SJSA1 (cell line): ENCODE measurements at places on chromosomes 2 and 18. TPM values are rescaled to one million over a fixed set of nuclear protein-coding genes. Genes with fewer than 3 reads are reported as not detected.
A peak's percentile ranks its signal among the peaks of the same experiment; 100 is the strongest.

GRCh38 chr2:30764021-30764800 lies 43.0 kb downstream of the CAPN13 start:
- DNase-seq: no peak

DNA sequence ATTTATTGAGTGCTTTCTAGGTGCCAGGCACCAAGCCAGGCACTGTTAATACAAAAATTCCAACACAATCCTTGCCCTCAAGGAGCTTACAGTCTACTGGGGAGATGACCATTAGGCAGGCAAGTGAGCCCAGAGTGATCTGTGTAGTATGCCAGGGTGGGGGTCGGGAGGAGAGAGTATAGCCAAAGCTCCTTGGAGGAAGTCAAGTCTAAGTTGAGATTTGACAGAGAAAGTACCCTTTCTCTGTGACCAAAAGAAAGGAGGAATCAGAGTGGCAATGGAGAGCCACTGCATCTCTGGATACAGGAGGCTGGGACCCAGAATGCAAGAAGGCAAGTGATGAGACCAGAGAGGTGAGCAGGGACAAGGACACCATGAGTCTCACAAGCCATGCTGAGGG lies 7.5 kb downstream of the ANKRD53 start:
- peak; percentile 26 for DNase-seq

GRCh38 chr18:28032177-28032576 lies 144.8 kb downstream of the CDH2 start:
- no peak for DNase-seq

- no peak for DNase-seq
Measured at GRCh38 chr2:170647741-170648436, 67.2 kb upstream of the SP5 start.

- no peak for DNase-seq
Measured at GRCh38 chr18:43757273-43757672, 480.0 kb upstream of the SYT4 start.

DNA sequence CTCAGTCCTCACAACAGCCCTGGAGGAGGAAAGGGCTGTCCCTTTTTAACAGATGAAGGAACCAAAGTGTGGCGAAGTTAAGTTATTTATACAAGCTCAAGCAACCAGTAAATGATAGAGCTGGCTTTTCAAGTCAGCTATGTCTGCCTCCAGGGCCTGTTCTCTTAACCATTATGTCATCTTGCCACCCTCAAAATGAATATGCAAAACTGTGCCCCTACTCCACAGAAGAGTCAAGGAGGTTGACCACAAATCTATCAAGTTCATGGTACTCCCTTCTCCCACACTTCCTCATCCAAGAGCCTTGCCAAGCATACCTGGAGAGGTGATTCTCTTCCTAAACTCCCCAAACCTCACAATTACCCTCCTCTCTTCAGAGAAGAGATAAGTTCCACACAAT lies 37.3 kb upstream of the CREB1 start:
- DNase-seq: no peak

DNA sequence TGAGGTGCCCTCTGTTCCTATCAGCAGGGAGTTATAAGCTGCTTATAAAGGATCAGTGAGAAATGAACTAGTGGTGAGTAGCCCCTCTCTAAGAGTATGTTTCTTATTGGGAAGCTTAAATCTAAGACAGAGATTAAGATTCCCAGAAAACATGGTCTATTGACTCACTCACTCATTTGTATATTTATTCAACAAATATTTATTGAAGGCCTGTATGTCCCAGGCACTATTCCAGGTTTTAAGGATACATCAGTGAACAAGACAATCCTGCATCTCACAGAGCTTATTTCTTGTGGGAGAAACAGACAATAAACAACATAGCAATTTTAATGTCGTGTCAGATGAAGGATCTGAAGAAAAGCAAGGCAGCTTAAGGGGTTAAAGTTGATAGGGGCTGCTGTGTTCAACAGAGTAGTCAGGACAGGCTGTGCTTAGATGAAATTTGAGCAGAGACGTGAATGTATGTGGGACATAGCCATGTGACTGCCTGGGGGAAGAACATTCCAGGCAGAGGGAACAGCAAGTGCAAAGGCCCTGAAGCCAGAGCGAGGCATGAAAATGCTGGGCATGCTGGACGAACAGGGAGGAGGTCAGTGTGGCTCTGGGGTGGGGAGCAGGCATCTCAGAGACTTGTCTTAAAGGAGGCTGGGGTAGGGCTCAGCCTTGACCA lies 14.8 kb upstream of the PSD4 start:
- no peak for DNase-seq

DNA sequence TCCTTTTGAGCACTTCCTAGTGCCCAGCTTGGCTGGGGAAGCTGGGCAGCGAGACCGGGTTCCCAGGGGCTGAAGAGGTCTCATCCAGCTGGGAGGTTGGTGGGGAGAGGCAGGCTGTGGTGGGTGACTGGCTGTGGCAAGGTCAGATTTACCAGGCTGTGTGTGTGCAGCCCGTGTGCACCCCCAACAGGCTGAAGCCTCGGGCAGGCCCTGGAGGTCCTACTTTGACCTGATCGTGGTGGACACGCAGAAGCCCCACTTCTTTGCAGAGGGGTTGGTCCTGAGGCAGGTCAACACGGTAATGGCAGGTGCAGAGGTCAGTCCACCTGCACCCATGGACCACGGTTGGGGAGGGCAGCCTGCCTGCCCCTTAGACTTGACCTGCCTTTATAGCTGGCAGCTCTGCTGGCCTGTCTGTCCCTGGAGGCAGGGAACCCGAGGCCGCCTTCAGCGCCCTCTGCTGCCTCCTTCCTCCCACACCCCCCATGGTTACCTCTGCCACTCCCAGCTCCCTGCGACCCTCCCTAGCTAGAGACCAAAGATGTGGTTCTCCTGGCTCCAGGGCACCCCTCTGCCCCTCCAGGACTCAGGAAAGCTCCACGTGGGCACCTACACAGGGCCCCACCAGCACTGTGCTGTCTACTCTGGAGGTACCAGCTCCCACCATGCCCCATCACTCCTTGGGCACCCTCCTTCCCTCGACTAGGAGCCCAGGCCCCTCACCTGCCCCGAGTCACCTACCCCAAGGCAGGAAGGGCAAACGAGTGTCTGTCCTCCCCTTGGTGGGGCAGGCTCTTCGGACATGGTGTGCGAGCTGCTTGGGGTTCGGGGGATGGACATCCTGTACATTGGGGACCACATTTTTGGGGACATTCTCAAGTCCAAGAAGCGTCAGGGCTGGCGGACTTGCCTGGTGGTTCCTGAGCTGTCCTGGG lies 4.0 kb downstream of the NT5DC4 start:
- DNase-seq: peak; percentile 41

GRCh38 chr18:75654386-75654785 lies 226.9 kb upstream of the SMIM21 start:
- DNase-seq: no peak

- no peak for DNase-seq
Measured at GRCh38 chr18:37502036-37502435, 63.6 kb downstream of the CELF4 start.

- no peak for DNase-seq
Measured at GRCh38 chr2:134386310-134386709, 132.4 kb downstream of the MGAT5 start.

DNA sequence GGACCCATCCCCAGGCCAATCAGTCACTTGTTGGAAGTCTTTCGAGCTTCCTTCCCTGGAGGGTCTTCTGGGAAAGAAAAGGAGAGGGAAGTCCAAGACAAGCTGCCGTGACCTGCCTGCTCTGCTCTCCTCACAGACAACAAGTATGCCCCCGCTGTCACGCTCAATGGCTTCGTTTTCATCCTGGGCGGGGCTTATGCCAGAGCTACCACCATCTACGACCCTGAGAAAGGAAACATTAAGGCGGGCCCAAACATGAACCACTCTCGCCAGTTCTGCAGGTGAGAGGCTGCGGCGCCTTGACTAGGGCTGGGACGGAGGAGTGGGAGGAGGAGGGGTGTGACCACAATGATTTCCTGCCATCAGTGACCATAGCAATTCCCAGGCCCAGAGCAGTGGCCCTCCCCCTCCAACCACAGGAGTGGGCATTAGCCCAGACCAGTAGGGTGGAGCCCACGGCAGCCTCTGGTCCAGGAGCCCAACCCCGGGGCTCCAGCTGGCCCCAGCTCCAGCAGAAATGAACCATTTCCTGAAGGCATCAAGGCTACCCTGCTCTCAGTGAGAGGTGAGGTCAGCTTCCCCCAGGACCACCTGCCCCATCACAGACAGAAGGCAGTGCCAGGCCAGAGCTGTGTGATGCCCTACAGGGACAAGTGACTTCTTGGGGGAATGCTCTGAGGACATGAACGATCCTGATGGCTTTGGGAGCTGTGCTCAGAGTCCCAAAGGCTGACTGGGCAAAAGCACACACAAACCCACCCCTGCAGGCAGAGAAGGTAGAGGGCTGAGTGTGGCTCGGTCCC lies 223.1 kb downstream of the ATAD2B start:
- DNase-seq: no peak

GRCh38 chr2:98893911-98894321 lies 42.1 kb downstream of the CRACDL start:
- DNase-seq: peak; percentile 22

DNA sequence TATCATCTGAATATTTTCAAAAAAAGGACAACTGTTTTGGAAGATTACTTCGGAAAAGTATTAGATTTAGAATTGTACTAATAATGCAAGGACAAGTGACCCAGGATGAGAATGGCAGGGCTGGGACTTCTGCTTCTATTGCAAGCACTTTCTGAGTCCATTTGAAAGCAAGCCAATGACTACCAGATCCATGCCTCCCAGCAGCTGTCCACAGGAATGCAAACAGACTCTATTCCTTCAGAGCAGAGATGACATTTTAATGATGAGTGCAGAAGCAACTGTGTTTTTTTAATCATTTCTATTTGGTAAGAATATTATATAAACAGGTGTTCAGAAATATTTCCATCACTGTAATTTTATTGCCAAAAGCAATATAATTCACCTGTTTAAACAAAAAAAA lies 456.7 kb downstream of the SOX11 start:
- no peak for DNase-seq

The DNAH6 gene
- total RNA-seq: 0.58 and 1.1 TPM in 2 replicates

The HOXD12 gene
- total RNA-seq: 0.13 TPM in 1 of 2 replicates, not detected in the other

The SLC19A3 gene
- total RNA-seq: not detected in 2 replicates

The UGT1A8 gene
- total RNA-seq: not detected in 2 replicates
